ENCODE measurements at places on chromosomes 4 and X. TPM values are rescaled to one million over a fixed set of nuclear protein-coding genes. Genes with fewer than 3 reads are reported as not detected.

Gene TBX22
- not detected for total RNA-seq

Gene OPRPN
- not detected for total RNA-seq

Gene KLHL4
- not detected for total RNA-seq

Gene RAB39B
- 7.8 TPM for total RNA-seq

Gene PARM1
- not detected for total RNA-seq

Gene DUSP9
- not detected for total RNA-seq

Gene SLC49A3
- total RNA-seq = 0.30 TPM

Gene ZBTB49
- total RNA-seq = 5.8 TPM

Gene FGG
- not detected for total RNA-seq

Gene REPS2
- 0.07 TPM for total RNA-seq

Gene TRMT10A
- 8.5 TPM for total RNA-seq

Gene DIPK2B
- total RNA-seq = not detected

Gene EREG
- total RNA-seq = not detected

Gene NXF2
- not detected for total RNA-seq

Gene HSFX4
- not detected for total RNA-seq

Gene C1GALT1C1
- 28.8 TPM for total RNA-seq

Gene ZNF182
- total RNA-seq = 11.1 TPM

Gene DRD5
- total RNA-seq = not detected

Gene KCNIP4
- not detected for total RNA-seq

Gene ITIH6
- total RNA-seq = not detected

Gene SYNPO2
- 0.41 TPM for total RNA-seq

Gene CHRDL1
- total RNA-seq = not detected

Gene HERC3
- total RNA-seq = 37.0 TPM

Gene ADGRG2
- not detected for total RNA-seq

Gene SLC10A6
- total RNA-seq = not detected

Gene VCX2
- total RNA-seq = not detected

Gene CPXCR1
- not detected for total RNA-seq
